ENCODE measurements at places on chromosomes 6 and 20.
A peak's percentile ranks its signal among the peaks of the same experiment; 100 is the strongest.

DNA sequence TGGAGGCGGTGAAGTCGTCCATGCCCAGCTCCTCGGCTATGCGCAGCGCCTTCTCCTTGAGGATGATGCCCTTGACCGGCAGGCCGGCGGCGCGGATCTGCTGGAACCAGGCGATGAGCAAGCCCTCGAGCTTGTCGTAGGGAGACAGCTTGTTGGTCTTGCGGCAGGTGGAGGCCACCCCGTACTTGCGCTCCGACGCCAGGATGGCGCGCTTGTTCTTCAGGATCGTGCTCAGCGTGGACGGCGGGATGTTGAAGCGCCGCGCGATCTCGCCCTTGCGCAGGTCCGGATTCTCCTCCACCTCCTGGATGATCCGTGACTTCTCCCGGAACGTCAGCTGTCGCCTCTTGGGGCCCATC, 435 bp downstream of the CENPB start:
- DNase-seq = peak; percentile 65

- no peak for DNase-seq
Measured at GRCh38 chr6:130503146-130503545, 137.3 kb downstream of the TMEM200A start.

DNA sequence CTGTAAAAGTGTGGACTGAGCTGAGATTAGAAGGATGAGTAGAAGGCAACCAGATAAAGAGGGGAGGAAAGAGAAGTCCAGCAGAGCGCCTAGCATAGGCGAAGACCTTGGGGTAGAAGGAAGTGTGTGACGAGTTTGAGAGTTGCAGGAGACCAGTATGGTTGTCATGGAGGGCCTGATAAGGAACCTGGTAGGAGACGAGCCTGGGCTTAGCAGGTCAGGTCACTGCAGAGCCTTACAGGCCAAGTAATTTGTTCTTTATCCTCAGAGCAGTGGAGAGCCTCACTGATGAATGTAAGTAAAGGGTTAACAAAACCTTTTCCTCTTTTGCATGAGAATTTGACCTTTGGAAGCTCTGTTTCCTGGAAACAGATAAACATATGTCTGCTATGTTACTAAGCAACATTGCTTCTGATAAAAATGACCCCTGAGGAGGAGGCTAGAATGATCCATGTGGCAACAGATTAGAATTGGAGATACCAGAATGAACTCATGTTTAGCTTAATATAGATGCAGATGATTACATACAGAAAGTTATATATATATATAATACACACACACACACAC, 2.9 kb upstream of the TMEM74B start:
- no peak for DNase-seq

GRCh38 chr6:80537118-80537972, 430.9 kb downstream of the BCKDHB start:
- DNase-seq = no peak
